ENCODE measurements at places on chromosomes 1 and 21.

- no peak for DNase-seq
Measured at GRCh38 chr1:3024019-3024418, 2.8 kb downstream of the ACTRT2 start.

DNA sequence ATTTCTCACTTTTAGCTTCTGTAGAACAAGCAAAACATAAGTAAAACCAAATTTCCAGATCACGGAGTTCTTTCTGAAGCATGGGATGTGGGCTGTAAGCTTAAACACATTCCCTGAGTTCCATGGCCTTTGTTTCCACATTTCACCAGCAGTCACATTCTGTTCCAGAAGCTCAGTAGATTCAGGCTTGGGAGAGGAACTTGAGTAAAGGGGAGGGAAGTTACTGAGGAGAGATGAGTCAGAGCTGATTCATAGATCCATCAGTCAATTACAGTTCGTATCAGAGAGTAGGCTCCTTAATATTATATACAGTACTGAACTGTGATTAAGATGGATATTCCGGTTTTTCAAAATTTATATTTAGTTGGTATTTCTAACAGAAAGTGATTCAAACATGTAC, 614.3 kb downstream of the NCAM2 start:
- no peak for DNase-seq

DNA sequence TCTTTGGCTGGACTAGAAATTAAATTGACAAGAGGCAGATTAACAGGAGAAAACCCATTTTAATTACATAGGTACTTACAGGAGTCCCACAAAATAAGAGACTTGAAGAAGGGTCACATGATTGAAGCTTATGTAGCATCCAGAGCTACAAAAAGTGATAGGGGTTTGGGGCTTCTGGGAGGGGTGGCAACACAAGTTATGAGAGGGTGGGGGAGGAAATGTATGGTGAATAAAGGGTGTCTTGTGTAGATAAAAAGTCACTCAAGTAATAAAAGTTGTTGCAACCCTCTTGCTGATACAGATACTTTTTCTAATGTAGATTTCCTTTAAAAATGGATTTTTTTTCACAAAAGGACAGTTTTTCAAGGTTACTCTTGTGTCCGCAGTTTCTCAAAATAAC, 24.0 kb downstream of the USP25 start:
- DNase-seq = no peak

DNA sequence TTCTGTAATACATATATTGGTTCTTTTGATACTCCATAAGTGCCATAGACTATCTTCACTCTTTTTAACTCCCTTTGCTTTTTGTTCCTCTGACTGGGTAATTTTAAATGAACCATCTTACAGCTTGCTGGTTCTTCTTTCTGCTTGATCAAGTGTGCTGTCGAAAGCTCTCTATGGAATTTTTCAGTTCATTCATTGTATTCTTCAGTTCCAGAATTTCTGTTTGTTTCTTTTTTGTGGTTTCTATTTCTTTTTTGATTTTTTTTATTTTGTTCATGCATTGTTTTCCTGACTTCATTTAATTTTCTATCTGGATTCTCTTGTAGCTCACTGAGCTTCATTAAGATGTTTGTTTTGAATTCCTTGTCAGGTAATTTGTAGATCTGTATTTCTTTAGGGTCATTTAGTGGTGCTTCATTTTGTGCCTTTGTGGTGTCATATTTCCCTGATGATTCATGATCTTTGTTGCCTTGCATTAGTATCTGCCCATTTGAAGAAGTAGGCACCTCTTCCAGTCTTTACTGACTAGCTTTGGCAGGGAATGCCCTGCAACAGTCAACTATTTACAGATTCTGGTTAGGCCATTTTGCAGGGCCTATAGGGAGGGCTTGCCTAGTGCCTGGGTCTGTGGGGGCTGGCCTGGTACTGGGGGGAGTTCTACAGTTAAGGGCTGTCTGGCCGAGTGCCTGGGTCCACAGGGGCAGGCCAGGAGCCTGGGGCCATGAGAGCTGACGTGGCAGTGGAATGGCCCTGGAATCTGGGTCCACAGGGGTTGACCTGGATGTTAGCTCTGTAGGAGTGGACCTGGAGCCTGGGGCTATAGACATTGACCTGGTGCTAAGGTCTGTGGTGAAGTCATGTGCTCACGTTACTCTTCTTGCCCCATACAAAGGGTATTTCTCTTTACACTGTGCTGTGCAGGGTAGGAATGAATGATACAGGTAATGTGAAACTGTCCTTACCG, 89.7 kb downstream of the MAGI3 start:
- no peak for DNase-seq

DNA sequence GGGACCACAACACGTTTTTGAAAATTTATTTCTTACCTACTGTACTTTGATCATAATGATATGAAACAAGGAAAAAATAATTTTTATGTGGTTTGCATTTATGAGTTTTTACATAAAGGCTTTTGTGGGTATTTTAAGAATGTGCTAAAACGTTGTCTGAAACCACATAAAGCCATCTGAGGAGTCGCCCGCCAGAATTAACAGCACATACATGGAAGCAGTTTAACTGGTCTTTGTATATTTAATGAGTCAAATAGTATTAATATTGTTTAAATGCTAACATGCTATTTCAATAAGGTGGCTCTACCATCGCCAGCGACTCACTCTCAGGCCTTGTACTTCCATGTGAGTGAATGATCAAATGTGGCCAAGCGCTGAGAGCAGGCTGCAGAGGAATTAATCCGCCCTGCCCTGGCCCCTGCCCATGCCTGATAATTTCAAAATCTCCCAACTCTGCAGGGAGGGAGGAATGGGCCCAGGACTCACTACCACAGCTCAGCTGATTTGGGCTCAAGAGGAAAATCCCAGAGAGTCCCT, 49.6 kb downstream of the SLC66A1 start:
- no peak for DNase-seq
